Hematopoietic multipotent progenitor cell treated with erythropoietin and hydrocortisone succinate and interleukin-3 and kit ligand, for 15 days (in vitro differentiated cells): ENCODE measurements at places on chromosomes 16 and 17.
A peak's percentile ranks its signal among the peaks of the same experiment; 100 is the strongest.

DNA sequence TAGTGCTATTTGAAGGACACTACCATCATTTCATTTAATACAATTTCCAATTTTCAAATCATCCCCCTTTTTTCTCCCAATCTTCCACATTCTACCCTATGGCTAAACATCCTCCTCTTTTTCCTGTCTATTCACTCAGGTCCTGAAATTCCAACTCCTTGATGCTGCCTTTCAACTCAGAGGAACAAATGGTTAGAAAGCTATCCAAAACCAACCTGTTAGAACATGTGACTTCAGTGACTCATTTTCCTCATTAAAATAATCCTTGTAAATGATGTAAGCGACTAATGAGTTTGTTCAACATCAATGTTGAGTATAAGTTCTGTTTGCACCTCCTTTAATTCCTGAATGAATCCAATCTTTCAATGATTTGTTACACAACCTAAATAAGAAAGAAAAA lies 5.5 kb downstream of the PSMD12 start:
- no peak for DNase-seq

GRCh38 chr16:85612191-85612800 lies 826 bp upstream of the GSE1 start:
- DNase-seq = peak; percentile 29

GRCh38 chr16:82758904-82759303 lies 132.1 kb downstream of the CDH13 start:
- DNase-seq = no peak

- DNase-seq = no peak
Observed at GRCh38 chr17:19263641-19264051, 26.5 kb downstream of the EPN2 start.

- peak; percentile 40 for DNase-seq
Observed at GRCh38 chr16:2842340-2843000, 12.4 kb downstream of the ZG16B start.

GRCh38 chr16:86850670-86851069 lies 272.3 kb downstream of the FOXL1 start:
- DNase-seq = no peak

DNA sequence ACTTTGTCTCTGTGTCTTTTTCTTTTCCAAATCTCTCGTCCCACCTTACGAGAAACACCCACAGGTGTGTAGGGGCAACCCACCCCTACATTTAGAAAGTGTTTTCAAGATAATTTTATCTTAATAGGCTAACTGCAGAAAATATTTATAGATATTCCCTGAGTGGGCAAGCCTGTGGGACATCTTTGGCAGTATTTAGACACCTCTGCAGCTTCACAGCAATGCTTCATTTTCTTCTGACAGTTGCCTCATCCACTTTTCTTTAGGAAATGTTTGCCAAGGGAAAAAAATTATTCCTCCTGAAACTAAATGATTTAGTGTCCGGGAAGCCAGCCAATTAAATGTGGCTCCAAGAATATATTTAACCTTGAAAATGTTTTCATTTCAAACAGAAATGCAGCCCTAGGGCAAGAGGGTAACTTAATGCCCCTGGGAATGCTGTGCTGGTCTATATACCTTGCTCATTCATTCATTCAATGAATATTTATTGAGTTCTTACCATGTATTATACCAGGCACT lies 290.4 kb downstream of the ABCC12 start:
- DNase-seq = no peak

GRCh38 chr17:38890410-38890746 lies 20.5 kb downstream of the LASP1 start:
- no peak for DNase-seq

DNA sequence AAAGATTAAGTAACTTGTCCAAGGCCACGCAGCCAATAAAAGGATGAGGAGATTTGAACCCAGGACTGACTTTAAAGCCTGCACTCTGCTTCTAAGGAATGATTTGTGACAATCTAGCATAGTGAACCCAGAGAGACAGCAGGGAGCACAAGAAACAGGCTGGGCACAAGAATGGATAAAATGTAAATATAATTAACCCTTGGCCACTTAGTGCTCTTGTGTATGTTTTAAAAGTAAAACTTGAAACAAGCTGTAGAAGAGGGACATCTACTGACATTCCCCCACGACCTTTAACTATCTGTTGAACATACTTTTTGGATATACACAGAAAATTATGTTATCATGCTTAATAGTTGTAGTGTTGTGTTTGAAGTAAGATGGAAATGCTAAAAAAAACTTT lies 141.9 kb upstream of the PMFBP1 start:
- no peak for DNase-seq

GRCh38 chr16:22663389-22664064 lies 150.4 kb upstream of the HS3ST2 start:
- no peak for DNase-seq

GRCh38 chr17:51941272-51941671 lies 217.2 kb downstream of the CA10 start:
- no peak for DNase-seq

DNA sequence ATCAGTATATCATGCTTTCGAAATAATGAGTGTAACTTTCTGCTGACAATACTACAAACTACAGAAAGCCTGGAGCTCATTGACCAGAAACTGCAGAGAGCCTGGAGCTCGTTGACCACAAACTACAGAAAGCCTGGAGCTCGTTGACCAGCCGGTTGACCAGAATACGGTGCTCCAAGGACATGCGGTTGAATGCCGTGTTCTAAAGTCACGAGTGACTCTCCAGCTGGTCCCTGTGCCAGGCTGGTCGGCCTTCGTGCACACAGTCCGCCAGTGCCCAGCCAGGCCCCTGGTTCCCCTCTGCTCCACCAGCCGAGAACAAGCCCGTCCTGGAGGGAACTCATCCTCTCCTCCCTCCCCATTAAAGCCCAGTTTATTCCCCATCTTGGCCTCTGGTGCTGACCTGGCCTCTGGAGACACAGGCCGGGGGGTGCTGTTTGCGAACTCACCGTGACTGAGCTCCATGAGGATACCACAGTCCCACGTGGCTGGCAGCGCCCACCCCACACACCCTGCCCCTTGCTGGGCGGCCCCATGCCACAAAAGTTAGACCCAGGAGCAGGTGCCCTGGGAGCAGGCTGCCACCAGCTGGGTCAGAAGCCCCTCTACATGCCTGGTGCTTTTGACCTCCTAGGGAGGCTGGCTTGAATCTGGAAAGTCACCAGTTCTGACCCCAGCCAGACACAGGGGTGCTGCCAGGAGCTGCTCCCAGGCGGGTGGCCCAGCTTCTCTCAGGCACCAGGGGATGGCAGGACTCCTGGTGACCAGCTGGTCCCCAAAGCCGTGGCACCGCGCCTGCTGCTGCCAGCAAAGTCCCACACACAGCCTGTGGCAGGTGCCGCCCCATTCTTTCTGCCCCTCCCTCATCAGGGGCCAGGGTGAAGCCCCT lies 15.5 kb upstream of the CDH15 start:
- no peak for DNase-seq

GRCh38 chr16:66326991-66327513 lies 39.4 kb upstream of the CDH5 start:
- DNase-seq = no peak

DNA sequence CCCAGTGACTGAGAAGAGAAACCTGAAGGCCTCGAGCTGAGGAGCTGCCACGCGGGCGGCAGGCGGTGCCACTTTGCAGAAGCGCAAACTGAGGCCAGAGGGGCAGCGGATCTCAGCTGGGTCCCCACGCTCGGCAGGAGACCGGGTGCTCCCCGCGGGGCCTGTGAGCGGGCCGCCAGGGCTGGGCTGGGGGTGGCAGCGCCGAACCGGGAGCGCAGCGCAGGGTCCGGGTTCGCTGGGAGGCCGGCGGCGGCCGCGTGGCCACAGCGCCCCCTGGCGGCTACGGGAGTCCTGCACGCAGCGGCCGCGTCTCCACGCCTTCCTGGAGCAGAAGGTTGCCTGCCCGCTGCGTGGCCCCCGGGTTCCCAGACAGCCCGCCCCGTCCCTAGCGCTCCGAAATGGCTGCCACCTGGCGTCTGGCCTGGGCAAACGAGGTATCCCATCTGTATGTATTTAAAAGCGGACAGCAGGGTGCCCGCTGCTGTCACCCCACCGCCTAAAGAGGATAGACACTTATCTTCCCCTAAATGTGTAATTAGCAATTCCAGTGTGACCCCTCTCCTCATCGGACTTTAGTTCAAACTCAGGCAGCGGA lies 96.1 kb upstream of the CDH5 start:
- DNase-seq = peak; percentile 41

- no peak for DNase-seq
Observed at GRCh38 chr16:82767198-82767597, 140.4 kb downstream of the CDH13 start.

GRCh38 chr16:90070440-90070839 lies 6.7 kb downstream of the PRDM7 start:
- DNase-seq = no peak

GRCh38 chr16:6510261-6510660 lies 822.4 kb upstream of the RBFOX1 start:
- DNase-seq = no peak

DNA sequence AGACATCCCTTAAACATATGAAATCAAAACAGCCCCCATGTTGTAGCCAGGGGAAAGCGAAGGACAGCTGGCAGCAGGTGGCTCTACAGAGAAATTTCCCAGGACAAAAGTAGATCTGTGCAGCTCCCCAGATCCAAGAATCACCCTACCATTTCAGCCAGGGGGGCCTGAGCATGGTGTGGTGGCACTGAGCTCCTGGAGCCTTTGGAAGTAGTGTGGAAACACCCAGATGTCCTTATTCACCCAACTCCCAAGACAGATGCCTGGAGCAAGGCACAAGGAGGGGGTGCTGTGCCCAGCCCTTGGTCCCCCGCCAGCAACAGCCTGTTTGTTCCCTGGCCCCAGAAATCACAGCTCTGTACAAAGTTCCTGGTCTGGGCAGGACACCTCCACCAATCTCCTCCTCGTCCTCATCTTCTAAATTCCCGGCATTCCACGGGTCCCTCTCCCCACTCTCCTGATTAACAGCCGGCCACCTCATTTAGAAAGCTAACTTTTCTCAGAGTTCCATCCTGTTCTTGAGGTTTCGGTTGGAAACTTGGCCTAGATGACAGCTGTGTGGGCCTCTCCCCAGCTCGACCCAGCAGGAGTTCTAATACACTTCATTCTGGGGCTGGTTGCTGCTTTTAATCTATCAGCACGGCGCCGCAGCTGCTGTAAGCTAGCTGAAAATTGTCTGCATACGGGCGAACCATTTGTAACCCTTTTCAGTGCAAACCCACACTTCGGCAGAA lies 191.1 kb downstream of the C16orf78 start:
- no peak for DNase-seq
